ENCODE measurements at places on chromosomes 11 and 22.

- no peak for DNase-seq
These were observed 6.3 kb downstream of the PPP2R1B start for GRCh38 chr11:111759778-111760407.

GRCh38 chr22:26585104-26585790, 4.7 kb downstream of the TPST2 start:
- peak; percentile 39 for DNase-seq

- DNase-seq = no peak
These were observed at the start of gene IL10RA for GRCh38 chr11:117985953-117986887. IL10RA (plus strand) TSS chr11:117986394; CDS start chr11:117986468, 74 bp downstream.

DNA sequence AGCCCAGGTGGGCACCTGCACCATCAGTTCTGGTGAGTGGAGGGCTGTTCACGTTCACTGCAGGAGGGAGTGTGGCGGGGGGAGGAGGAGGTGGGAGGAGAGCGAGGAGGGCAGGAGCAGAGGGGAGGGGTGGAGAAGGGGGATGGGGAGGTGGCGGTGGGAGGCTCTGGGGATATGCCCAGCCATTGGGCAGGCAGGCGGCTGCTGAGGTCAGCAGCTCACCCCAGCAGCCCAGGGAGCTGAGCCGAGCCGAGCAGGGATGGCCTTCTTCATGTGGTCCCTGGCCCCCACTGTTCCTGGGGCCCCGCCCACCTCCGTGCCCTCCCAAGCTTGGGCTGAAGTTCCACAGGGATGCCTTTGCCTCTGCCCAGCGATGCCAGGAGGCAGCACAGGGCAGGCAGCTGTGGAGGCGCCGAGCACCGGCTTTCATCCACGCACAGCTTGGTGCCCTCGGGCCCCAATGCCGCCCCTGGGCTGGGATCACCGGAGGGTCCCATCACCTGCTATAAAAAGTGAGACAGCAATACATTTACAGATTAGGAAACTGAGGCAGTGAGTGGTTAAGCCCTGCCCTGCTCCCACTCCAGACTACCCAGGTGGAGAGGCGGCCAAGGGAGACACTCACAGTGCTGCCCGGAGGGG, 21.6 kb downstream of the RTN4R start:
- no peak for DNase-seq

DNA sequence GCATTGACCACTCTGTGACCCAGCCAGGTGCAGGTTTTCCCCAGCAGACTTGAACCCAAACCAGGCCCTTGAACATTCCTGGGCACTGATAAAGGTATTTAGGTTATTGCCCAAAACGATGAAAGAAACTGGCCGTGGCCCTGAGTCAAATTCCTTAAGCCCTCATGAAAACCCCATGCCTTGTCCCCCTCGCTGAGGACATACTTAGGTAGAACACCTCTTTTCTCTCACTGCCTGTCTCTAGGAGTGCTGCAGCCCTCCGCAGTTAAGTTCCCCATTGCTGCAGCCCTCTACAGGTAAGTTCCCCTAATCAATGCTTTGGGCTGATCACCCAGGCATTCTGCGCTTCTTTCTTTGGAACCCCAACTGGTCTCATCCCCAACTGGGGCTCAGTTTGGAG, 961.6 kb downstream of the TBC1D22A start:
- no peak for DNase-seq

DNA sequence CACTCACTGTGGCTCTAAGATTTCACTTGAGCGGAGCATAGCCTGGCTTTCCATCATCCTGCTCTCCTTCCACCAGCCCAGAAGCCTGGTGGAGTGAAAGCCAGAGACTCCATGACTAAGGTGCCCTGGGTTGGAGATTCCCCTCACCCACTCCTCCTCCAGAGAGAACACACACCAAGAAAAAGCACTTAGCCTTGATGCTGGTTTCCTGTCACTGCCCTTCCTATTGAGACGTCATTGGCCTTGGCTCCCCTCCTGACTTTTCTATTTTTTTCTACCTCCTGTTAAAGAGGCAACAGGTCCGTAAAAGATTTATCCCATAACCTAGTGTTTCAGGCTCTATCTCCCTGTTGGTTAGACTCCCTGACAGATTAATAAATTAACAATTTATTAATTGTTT, 38.5 kb upstream of the APLNR start:
- no peak for DNase-seq

- DNase-seq = peak; percentile 36
These were observed 147.9 kb downstream of the ATG16L2 start for GRCh38 chr11:72962084-72962483.

GRCh38 chr11:83521647-83522596, 235.8 kb upstream of the CCDC90B start:
- DNase-seq = no peak

DNA sequence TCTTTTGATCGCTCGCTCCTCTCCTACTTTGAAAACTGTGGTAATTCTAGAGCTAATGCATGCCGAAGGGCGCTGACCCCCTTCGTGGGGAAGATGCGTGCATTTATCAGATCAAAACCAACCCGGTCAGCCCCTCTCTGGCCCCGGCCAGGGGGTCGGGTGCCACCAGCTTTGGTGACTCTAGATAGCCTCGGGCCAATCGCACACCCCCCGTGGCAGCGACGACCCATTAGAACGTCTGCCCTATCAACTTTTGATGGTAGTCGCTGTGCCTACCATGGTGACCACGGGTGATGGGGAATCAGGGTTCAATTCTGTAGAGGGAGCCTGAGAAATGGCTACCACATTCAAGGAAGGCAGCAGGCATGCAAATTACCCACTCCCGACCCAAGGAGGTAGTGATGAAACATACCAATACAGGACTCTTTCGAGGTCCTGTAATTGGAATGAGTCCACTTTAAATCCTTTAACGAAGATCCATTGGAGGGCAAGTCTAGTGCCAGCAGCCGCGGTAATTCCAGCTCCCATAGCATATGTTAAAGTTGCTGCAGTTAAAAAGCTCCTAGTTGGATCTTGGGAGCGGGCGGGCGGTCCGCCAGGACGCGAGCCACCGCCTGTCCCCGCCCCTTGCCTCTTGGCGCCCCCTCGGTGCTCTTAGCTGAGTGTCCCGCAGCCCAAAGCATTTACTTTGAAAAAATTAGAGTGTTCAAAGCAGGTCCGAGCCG, 3898.2 kb upstream of the OR11H1 start:
- no peak for DNase-seq

DNA sequence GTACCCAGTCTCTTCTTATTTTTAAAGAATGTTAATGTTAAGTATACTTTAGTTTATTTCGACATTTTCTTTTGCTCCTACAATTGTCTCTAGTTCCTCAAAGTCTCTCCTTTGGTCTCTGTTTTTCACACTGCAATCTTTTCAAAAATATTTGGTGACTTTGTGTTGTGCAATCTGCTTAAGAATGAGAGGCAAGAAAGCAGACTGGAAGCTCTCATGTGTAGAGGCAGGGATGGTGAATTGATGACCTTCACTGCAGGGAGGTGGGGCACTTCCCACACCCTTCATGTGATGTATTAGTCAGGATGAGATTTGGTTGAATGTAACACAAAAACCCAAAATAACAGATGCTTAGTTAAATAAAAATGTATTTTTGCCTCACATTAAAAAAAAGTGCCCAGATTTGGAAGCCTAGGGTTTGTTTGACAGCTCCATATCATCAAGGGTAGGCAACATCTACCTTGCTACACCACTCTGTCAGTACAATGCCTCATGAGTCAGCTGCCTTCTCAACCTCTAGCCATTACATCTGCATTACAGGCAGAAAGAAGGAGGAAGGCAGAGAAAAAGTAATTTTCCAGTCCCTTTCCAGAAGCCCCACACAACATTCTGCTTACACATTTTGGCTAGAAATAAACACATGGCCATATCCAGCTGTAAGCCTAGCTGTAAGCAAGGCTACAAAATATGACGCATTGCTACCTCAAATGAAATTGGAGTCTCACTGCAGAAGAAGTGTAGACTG, 3.8 kb upstream of the MMP27 start:
- DNase-seq = no peak

- DNase-seq = no peak
These were observed 28.8 kb upstream of the CHORDC1 start for GRCh38 chr11:90251599-90251998.

GRCh38 chr11:85712953-85713352, 27.0 kb upstream of the CCDC89 start:
- no peak for DNase-seq

DNA sequence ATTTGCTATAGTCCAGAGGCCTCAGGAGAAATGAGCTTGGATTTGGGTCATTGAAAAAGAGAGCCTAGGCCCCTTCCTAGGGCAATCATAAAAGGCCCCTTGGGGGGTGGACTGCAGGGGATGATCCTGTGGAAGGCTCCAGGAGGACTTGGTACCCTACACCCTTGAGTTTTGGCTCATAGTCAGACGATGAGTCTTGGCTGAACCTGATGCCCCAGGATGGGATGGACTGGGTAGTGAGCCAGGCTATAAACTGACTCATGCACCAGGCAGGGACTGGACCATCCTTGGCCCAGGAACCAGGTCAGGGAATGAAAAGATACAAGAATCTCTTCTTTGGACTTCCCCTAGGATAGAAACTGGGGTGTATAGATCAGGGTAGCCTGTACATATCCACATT, 54.2 kb downstream of the NAV2 start:
- DNase-seq = no peak

DNA sequence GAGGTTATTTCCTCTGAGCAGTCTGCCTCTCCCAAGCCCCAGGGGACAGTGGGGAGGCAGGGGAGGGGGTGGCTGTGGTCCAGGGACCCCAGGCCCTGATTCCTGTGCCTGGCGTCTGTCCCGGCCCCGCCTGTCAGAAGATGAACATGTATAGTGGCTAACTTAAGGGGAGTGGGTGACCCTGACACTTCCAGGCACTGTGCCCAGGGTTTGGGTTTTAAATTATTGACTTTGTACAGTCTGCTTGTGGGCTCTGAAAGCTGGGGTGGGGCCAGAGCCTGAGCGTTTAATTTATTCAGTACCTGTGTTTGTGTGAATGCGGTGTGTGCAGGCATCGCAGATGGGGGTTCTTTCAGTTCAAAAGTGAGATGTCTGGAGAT, 3.1 kb downstream of the PIM3 start:
- DNase-seq = no peak

All from skeletal muscle cell (primary cell).